ENCODE measurements at places on chromosomes 6 and 20. TPM values are rescaled to one million over a fixed set of nuclear protein-coding genes. Genes with fewer than 3 reads are reported as not detected.
A peak's percentile ranks its signal among the peaks of the same experiment; 100 is the strongest.

OR2B6 gene
- total RNA-seq = not detected

GRCh38 chr6:38391206-38391605 lies 248.5 kb downstream of the BTBD9 start:
- no peak for DNase-seq

GRCh38 chr6:11393713-11394627 lies 143.6 kb upstream of the TMEM170B start:
- DNase-seq = no peak

AVP gene
- total RNA-seq = 0.96 TPM

DNA sequence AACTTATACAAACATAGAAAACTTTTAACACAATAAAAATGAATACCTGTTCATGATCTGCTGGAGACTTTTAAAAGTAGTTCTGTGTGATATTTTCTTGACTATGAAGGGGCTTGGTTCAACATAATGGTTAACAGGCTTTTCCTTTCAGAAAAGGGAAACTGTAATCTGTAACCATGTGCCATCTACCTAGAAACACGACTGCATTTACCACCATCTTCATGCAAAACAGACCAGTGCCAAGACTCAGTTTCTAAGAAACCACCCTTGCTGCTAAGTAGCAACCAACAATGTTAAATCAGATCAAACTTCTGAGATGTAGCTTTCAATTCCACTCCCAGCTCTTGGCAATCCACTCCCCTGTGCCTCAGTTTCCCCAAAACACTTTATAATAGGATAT lies 15.7 kb downstream of the STAU1 start:
- DNase-seq = no peak

GRCh38 chr6:28336284-28337120 lies 554 bp upstream of the ZSCAN31 start:
- DNase-seq = no peak

TXLNB gene
- total RNA-seq = 0.61 TPM

- DNase-seq = no peak
These were observed 698.0 kb upstream of the POU3F2 start for GRCh38 chr6:98136333-98136732.

EPPIN gene
- not detected for total RNA-seq

- no peak for DNase-seq
These were observed 168.6 kb downstream of the KIF16B start for GRCh38 chr20:16404640-16405039.

DNA sequence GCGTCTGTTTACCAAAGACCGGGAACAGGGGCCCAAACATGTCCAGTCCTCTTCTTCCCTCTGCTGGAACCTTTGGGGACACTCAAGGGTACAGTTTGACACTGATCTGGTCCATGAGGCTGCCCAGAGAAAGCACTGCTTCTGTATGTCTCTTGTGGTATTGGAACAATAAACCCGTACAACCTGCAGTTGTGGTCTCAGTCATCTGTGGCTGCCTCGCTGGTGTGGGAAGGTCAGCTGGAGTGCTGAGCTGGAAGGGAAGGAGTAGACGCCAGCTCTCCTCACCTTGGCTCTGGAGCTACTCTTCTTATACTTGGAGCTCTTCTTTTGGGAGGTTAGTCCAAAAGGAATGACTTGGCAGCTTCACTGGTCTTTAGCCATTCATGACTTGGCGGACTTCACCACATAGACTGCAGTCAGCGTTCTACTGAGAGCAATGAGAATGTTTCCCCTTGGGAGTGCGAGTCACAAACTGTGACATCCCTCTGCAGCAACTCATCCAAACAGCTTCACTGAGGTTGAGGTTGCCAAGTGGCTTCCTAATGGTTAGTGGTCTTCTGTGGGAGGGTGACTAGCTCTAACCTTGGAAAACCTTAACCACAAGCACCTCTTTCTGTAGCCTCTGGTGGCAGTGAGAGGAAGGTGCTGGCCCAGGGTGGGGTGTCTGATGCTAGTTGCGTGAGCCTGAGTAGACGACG lies 81.2 kb downstream of the ASXL1 start:
- peak; percentile 84 for DNase-seq

PLN gene
- total RNA-seq = 5.6 TPM

MAP3K5 gene
- 24.4 TPM for total RNA-seq

CYP39A1 gene
- total RNA-seq = 1.1 TPM

GRCh38 chr6:21377356-21377755 lies 216.2 kb upstream of the SOX4 start:
- DNase-seq = no peak

TMEM200A gene
- total RNA-seq = 4.3 TPM

DNA sequence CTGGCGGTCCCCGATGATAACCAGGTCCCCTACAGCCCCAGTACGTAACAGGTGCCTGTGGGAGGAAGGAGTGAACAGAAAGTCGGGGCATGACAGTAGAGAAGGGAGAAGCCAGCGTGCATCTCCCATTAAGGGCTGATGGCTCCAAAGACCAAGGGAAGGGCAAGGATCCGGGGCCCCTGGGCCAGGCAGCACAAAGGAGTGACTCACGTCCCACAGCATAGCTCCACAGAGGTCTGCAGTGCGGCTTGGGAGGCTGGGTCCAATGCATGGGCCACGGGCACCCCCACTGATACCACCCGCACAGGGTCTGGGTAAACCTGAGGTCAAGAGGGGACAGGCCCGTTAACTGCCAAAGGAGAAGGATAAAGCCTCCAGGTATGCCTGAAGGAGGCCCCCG lies 10.3 kb downstream of the AARS2 start:
- no peak for DNase-seq

GRCh38 chr20:54626126-54626525 lies 150.7 kb downstream of the DOK5 start:
- no peak for DNase-seq

DNA sequence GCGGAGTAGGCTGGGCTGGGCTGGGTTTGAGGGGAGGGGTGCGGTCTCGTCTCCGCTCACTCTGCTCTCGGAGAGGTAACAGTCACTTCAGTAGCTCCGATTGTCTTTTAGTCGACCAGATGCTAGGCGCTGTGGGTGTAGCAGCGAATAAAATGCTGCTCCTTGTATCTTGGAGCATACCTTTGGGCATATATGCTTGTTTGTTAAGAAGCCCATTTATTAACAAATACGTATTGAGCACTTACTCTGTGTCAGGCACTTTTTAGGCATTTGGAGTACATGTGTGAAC lies 545 bp downstream of the ACTR5 start:
- no peak for DNase-seq

GRCh38 chr20:4912380-4913142 lies 88.7 kb downstream of the SLC23A2 start:
- no peak for DNase-seq

TMC2 gene
- total RNA-seq = 0.22 TPM

MROH8 gene
- total RNA-seq = 6.9 TPM

GRCh38 chr6:33599413-33599938 lies 19.4 kb upstream of the BAK1 start:
- no peak for DNase-seq

NKAPL gene
- total RNA-seq = 3.1 TPM

GRCh38 chr6:71246596-71246995 lies 42.0 kb upstream of the OGFRL1 start:
- no peak for DNase-seq

GRCh38 chr20:18727032-18727508 lies 86.5 kb upstream of the SCP2D1 start:
- DNase-seq = no peak

DNA sequence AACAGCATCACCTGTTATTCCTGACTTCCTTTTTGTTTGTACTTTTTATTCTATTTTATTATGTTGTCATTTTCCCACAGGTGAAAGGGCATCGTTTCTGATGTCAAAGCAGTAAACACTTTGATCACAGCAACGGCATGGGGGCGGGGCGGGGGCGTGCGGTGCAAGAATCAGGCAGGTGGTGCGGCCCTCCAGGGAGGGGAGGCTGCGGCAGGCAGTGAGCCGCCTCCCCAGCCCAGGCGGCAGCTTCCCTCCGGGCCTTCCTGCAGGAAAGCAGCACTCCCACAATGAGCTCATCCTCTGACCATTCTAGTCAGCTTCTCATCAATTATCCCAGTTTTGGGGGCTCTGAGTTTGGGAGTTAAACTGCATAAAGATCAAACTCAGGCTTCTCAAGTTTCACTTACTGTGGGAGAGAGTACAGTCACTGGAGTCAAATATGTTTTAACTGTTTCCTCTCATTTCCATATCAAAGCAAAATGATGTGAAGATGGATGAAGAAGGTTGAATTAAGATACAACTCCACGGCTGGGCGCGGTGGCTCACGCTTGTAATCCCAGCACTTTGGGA lies 608.4 kb upstream of the AGPAT4 start:
- no peak for DNase-seq

DNA sequence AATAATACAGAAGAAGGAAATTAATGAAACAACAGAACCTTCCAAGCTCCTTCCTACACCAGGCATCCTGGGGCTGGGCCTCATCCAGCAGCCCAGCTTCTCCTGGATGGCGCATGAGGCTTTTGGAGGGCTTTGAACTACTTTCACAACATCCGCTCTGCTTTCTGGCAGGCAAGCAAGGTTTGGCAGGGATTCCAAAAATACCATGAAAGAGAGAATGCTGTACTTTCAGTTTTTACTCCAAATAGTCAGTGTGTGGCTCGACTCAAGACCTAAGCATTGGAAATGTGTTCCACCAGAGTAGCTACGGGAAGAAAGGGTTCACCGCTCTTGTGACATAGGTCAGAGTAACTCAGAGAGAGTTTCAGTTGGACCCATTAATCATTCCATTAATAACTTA lies 125.4 kb downstream of the OPRM1 start:
- DNase-seq = no peak

DNA sequence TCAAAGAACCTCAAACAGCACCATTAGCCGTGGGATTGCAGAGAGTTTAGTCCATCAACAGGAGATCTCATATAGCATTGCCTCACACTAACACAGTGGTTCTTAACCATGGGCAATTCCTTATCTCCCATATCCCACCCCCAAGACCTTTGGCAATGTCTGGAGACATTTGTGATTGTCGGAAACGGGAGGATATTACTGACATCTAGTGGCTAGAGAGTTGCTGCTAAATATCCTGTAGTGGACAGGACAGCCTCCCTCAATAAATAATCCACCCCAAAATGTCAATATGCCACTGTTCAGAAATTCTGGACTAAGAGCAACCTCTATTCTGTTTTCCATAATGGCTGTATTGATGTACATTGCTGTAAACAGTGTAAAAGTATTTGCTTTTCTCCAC lies 210.1 kb upstream of the CCN2 start:
- DNase-seq = no peak

- DNase-seq = no peak
These were observed 28.6 kb downstream of the FOXO3 start for GRCh38 chr6:108589244-108589791.

- DNase-seq = no peak
These were observed 79.2 kb upstream of the PLN start for GRCh38 chr6:118468682-118469465.

DNA sequence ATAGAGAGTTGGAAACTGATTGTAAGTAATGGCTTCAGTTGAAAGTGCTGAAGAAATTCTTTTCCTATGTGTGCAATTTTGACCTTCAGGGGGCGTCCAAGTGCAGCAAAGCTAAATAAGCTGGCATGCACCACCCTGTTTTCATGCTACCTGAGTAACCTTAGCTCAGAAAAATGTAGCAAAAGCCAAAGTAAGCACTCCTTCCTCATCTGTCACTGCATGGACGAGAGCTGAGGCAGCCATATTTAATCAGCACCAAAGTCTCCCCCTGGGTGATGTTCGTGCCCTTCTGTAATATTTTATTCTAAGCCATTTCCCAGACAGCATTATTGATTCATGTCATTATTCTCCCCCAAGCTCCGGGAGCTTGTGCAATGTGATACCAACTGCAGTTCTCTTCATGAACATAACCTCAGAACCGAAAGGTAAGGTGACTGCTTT lies 123.1 kb downstream of the RPS12 start:
- DNase-seq = no peak

FUT9 gene
- not detected for total RNA-seq

DNA sequence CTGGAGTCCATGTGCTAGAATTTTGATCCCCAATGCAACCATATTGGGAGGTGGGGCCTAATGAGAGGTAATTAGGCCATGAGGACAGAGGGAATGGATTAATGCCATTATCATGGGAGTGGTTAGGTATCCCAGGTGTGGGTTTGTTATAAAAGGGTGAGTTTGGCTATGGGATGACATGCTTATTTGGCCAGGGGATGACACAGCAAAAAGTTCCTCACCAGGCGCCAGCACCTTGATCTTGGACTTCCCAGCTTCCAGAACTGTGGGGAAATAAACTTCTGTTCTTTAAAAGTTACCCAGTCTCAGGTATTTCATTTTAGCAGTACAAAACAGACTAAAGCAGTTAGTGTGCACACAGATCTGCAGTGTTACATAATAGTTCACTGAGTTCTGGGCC lies 84.1 kb downstream of the ADGB start:
- DNase-seq = no peak

- DNase-seq = no peak
These were observed 118.3 kb downstream of the KHDC1L start for GRCh38 chr6:73107016-73107415.

- DNase-seq = no peak
These were observed 38.6 kb downstream of the COL9A1 start for GRCh38 chr6:70264306-70264705.

CLPSL2 gene
- total RNA-seq = not detected

DNA sequence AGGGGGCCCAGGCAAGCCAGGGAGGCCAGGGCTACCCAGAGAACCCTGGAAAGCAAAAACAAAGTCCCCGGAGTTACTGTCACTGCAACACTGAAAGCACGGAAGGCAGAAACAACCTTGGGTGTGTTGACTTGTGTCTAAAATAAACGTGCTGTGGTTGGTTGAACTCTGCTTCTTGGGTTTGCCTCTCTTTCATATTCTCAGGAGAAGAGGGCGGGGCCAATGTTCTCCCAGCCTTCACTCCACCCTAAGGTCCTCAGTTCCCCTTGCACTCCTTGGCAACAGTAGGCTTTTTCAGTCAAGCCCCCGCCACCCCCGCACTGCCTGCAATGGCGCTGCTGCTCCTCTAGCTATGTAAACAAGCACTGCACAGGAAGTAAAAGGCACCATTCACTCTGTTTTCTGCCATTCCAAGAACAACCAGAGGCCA lies 60.9 kb downstream of the COL9A1 start:
- no peak for DNase-seq

Measured in mesenteric fat pad (tissue), 1 donor.